Testis (tissue), 5 donors: ENCODE measurements at places on chromosomes 6 and 20. TPM values are rescaled to one million over a fixed set of nuclear protein-coding genes. Genes with fewer than 3 reads are reported as not detected.

DNA sequence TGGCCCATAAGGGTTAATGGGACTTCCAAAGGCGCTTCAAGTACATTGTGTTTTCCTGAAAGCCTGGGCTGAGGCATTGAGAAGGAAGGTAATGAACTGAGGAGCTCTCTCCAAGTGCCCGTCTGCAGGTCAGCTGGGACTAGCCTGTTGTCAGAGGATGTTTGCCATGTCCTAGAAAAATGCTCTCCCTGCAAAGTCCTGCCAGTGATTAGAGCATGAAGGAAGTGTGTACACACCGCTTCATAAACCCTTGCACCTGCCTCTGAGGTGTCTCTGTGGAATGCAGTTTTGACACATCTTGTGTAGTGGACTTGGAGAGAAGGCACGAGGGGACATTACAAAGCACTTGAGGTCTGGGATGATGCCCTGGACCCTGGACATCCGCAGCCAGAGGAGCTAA is 506.7 kb downstream of the KIF16B start:
- DNase-seq, result no peak
- H3K27ac ChIP-seq, result no peak overlapping the region

DNA sequence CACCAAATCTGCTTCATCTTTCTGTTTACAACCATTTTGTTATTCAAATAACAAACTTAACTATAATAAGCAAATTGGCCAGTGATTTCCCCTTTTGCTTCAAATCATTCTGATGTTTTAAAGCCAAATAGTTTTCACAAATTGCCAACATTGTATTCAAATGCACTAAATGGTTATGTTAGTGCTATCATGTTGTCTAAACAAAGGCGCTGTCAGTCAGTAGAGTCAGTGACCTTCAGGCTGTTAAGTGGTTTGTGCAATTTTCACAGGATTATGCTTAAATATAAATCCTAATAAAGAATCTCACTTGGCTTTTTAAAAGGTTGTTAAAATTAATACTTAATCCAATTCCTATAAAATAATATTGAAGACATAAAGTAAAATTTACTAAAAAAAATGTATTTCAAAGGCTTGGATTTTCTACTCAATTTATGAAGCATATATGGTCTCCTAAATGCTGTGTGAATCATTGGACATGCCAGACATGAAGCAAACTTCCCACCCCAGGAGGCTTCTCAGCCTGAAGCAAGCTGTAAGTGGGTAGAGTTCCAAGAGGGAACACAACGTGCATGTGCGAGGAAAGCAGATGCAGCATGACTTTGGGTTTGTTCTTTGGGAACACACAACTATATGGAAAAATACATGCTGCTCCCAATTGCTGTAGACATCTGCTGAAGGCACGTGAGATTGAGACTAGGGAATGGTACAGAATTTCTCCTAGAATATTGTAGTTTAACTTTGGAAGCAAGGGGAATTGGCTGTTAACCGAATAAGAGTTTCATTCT is 54.9 kb downstream of the RSPO3 start:
- no peaks in the 10 kb centered on the region for H3K4me1 ChIP-seq
- H3K4me3 ChIP-seq, result no peak overlapping the region
- H3K27ac ChIP-seq, result no peak overlapping the region
- DNase-seq, result no peak
- H3K36me3 ChIP-seq, result no peaks in the 10 kb centered on the region

GRCh38 chr20:26276554-26277210 is 580.0 kb upstream of the ZNF337 start:
- no peaks in the 10 kb centered on the region for H3K27me3 ChIP-seq
- H3K4me1 ChIP-seq, result no peaks in the 10 kb centered on the region
- DNase-seq, result no peak
- H3K36me3 ChIP-seq, result no peaks in the 10 kb centered on the region
- H3K27ac ChIP-seq, result no peak overlapping the region
- H3K4me3 ChIP-seq, result no peak overlapping the region

DNA sequence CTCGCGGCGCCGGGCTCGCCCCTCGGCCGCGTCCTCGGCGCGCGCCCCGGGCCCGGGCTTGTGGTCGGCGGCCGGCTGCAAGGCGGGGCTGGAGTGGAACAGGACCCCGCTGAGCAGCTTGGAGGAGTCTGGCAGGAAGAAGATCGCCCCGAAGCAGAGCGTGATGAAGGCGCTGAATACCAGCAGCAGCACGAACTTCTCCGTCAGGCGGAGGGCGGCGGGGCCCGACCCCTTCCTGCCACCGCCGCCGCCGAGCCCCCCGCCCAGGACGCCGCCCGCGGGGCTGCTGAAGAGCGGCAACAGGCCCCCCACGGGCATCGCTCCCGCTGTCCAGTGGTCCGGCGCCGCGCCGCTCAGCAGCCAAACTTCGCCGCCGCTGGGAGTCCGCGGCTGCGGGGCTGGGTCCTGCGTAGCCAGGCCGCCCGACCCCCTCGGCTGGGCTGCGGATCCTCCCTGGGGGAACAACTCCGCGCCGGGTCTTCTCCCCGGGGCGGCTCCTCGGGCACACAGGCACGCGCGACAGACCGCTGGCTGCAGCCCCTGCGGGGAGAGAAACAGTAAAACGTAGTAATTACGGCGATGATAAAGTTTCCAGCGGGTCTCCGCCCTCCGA is 707 bp downstream of the MAN1A1 start:
- peak; percentile 33 for DNase-seq
- peaks cover 5% of the 10 kb centered on the region for H3K4me1 ChIP-seq
- H3K27ac ChIP-seq, result peak overlapping the region; percentile 85
- peak overlapping the region; percentile 86 for H3K4me3 ChIP-seq
- H3K36me3 ChIP-seq, result no peaks in the 10 kb centered on the region

- H3K27ac ChIP-seq, result no peak overlapping the region
- H3K4me1 ChIP-seq, result no peaks in the 10 kb centered on the region
- H3K36me3 ChIP-seq, result no peaks in the 10 kb centered on the region
- H3K27me3 ChIP-seq, result no peaks in the 10 kb centered on the region
Observed at GRCh38 chr20:56828402-56828801, 199.3 kb downstream of the TFAP2C start.

- DNase-seq, result no peak
- H3K4me3 ChIP-seq, result no peak overlapping the region
- no peaks in the 10 kb centered on the region for H3K4me1 ChIP-seq
- H3K36me3 ChIP-seq, result no peaks in the 10 kb centered on the region
- H3K27ac ChIP-seq, result no peak overlapping the region
Observed at GRCh38 chr20:11473983-11474382, 443.7 kb upstream of the BTBD3 start.

DNA sequence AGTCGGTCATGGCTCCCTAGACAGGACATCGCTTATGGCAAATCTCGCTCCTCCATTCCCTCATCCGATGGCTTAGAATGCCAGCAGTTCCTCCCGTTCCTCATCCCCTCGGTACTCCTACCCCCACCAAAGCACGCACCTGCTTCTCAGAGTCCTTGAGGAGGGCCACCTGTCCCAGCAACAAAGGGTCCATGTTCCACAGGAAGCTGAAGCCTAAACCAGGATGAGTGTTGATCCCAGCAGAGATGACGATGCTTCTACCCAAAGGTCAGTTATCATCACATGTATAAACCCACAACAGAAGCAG is 111.2 kb downstream of the THBS2 start:
- H3K4me3 ChIP-seq, result no peak overlapping the region
- no peak overlapping the region for H3K27ac ChIP-seq
- no peak for DNase-seq
- H3K36me3 ChIP-seq, result no peaks in the 10 kb centered on the region
- no peaks in the 10 kb centered on the region for H3K27me3 ChIP-seq

DNA sequence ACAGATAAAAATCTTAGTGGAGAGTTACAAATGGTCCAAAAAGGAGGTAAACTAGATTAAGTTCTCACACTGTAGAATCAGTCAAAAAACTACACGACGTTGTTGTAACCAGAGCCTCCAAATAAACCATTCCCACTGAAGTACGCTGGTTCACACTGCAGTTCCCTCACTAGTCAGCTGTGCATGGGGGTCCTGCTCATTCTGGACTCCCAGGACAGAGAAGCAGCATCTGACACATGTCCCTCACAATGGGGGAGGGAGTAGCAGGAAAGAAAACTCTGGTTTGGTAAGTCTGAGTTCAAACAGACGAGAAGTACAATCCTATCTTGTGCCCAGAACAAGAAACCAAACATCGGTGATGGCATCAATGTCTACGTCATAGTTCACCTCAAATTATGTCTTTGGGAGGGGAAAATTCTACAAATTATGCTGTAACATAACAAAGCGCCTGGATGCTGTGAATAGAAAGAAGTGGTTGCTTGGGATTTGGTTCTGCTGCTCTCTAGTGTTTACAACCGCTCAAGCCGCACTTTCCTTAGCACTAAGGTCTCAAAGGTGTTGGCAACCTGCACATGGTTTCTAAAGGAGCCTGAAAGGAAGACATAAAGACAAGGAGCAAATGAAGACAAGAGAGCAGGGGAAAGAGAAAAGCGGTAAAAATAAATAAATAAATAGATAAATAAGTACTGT is 208.0 kb downstream of the GMDS start:
- H3K27me3 ChIP-seq, result no peaks in the 10 kb centered on the region
- no peaks in the 10 kb centered on the region for H3K36me3 ChIP-seq
- H3K4me1 ChIP-seq, result no peaks in the 10 kb centered on the region
- no peak overlapping the region for H3K4me3 ChIP-seq
- no peak overlapping the region for H3K27ac ChIP-seq

CAP2 gene
- 1.6 TPM for total RNA-seq

LY6G6C gene
- not detected for total RNA-seq

WFDC12 gene
- not detected for total RNA-seq
